Fibroblast of skin of left quadriceps (primary cell): ENCODE measurements at places on chromosomes 3 and 15.

GRCh38 chr15:63059573-63060216, 17.1 kb downstream of the TPM1 start:
- DNase-seq: no peak

DNA sequence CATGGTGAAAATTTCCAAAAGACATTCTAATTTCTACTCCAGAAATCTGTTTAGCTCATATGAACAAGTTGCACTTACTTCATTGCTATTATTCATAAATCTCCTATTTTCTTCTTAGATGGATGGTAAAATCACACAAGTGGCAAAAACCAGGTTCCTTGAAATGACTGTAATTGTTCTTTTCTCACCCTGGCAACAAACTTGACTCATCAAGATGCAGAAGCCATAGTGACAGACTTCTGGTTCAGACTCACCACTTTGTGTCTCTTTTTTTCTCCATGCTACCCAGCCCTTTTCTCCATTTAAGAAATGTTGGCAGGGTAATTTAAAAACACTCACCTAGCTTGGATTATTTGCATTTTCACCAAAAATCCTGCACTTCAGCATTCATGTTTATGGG, 82.1 kb downstream of the LRRC28 start:
- no peak for DNase-seq

DNA sequence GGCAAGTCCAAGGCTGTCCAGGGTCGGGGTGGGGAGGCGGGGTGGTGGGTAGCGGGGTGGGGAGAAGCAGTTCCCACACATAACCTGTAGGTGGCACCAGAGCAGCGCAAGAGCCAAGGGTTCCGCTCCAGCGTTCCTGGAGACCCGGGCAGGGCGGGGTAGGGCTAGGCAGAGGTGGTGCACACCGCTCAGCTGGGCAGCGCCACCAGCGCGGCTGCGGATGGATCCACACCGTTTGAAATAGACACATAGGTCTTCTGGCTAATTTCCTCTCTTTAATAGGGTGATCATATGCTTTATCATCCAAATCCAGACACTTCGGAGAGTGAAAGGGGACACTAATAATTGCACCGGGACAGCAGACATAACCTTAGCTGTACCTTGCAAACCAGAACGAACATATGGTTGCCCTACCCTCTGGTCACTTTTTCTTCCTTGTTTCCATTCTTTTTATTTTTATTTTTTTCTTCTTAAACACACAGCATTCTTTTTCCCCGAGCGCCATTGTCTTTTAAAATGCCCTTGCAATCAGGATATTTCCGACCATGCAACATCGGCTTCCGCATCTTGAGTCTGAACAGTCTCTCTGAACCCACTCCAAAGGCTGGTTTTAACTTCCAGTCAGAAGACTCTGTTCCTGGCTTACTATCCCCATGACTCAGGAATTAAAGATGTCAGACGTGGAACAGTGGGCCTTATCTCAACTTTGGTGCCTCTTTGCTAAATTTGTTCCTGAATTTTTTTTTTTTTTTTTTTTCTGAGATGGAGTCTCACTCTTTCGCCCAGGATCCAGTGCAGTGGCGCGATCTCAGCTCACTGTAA, 12.5 kb upstream of the ZSCAN2 start:
- DNase-seq: peak; percentile 35

GRCh38 chr3:46628901-46629369, 16.6 kb downstream of the FAM240A start:
- no peak for DNase-seq

DNA sequence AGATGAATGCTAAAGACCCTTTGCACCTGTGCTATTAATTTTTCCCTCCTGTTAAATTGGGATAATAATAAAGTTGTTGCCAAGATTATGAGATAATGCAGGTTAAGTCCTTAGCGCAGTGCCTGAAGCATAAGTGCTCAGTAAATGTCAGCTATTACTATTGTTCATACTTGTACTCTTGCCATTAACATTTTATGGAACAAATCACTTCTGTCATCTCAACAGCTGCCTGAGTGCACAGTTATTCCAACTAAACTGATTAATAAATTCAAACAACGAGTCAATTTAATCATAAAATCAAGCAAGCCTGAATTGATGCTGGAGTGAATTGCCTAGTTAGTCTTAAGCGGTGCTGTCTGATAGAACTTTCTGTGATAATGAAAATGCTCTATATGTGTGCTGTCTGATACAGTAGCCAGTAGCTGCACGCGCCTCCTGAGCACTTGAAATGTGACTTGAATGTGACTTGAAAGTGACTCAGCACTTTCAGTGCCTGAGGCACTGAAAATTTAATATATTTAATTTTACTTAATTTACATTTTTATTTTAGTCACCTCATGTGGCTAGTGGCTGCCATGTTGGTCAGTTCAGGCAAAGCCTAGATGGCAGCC, 198.7 kb upstream of the PFN2 start:
- DNase-seq: no peak

- DNase-seq: peak; percentile 71
Observed at GRCh38 chr3:153160451-153161137, 1.4 kb upstream of the RAP2B start.

DNA sequence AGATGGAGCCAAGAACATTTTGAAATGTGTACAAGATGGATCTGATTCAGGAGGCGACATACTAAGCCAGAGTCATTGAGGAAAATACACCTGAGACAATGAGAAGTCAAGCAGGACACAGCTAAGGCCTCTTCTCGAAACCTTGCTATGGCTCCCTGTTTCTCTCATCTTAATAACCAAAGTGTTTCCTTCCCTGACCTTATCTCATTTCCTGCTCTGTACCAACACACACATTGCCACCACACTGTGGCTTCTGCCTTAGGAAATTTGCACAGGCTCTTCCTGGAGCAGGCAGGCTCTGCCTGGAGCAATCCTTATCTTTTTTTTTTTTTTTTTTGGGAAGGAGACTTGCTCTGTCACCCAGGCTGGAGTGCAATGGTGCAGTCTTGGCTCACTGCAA, 36.6 kb downstream of the OXSM start:
- no peak for DNase-seq

DNA sequence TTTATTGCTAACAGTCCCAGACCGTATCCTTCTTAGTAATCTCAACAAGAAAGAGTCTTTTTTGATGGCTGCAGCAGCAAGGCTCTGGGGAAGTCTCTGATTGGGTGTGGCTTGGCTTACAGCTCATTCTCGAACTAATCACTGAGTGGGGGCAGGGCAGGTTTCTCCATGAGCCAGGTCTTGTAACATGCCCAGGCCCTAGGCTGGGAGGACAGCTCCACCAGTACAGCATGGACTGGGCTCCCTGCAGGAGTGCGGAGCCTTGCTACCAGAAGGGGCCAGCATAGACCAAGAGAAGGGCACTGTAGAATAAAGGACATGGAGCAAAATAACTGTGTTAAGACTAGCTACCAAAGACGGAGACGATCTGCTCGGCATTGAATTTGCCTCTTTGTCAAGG, 7.2 kb downstream of the CD276 start:
- DNase-seq: no peak

DNA sequence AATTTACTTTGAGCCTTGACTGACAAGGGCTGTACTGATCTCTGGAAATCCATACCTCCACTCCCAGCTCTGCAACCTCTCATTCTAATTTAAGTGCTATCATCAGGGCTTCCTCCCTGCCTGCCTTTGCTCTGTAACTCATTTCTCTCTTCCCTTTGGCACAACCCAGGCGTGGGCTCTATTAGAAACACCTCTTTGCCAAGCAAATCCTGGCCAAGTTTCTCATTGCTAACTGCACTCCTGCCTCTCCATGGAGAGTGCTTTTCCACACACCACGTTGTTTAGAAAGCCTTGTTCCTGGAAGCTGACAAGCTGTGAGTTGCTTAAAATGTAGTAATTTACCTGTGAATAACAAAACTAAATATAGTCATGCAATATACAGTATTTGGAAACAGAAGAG, 20.1 kb upstream of the FSTL1 start:
- no peak for DNase-seq

GRCh38 chr15:78866803-78867202, 5.9 kb upstream of the MORF4L1 start:
- no peak for DNase-seq

DNA sequence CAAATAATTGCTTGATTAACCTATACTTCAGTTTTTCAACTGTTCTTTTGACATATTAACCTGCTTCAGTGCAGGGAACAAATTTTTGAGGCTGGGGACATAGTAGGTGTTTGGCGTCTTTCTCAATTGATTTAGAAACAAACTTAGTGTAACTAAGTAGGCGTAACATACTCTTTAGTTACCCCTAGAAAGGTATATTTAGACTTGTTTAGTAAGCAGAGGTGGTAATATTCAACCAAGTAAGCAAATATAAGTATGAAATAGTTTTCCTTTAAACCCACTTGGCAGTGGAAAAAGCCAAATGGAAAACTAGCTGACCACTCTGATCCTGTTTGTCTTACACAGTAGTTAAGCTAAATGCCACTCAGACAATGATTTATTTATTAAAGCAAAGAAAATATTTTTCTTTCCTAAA, 113.2 kb downstream of the MBNL1 start:
- DNase-seq: no peak

- DNase-seq: no peak
Observed at GRCh38 chr3:185720326-185720725, 104.5 kb downstream of the IGF2BP2 start.

- DNase-seq: peak; percentile 84
Observed at GRCh38 chr3:133209871-133210550, 171.8 kb downstream of the TMEM108 start.

DNA sequence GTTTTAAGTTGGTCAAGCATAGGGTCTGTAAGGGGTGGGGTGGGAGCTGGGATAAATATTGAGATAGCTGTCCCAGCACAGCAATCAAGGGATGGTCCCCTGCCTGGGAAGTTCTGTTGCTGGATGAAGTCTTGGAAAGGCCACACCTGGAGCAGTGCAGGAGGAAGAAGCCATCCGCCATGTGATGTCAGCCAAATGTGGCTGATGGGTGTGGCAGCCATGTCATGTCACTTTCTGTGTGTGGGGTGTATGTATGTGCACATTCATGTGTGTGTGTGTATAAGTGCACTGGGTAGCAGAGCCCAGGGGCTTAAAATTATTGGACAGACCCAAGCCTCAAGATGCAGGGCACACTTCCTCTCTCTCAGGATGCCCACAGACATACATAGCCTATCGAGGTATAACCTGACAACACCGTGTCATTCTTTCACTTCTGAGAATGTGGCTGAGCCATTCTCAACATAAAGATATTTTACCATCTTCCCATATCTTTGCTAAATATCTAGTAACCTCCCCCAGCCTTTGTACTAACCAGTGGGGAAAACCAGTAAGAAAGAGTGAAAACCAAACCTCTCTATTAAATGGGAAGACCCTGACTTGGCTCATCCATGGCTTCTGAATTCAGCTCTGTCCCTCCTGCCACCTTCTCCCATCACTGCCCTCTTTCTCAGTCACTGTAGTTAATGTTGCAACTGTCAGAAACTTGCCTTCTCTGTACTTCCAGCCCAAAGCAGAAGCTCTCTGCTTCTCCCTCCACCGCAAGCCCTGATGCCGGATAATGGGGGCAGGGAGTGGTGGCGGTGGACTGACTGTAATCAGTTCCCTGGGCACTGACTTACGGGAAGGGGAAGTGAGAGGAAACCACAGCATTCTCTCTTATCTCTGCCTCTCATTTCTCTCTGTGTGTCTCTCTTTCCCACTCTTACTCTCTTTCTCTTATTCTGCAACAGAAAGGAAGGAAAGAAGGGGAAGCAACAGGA, 11.2 kb downstream of the TNFSF10 start:
- DNase-seq: no peak

DNA sequence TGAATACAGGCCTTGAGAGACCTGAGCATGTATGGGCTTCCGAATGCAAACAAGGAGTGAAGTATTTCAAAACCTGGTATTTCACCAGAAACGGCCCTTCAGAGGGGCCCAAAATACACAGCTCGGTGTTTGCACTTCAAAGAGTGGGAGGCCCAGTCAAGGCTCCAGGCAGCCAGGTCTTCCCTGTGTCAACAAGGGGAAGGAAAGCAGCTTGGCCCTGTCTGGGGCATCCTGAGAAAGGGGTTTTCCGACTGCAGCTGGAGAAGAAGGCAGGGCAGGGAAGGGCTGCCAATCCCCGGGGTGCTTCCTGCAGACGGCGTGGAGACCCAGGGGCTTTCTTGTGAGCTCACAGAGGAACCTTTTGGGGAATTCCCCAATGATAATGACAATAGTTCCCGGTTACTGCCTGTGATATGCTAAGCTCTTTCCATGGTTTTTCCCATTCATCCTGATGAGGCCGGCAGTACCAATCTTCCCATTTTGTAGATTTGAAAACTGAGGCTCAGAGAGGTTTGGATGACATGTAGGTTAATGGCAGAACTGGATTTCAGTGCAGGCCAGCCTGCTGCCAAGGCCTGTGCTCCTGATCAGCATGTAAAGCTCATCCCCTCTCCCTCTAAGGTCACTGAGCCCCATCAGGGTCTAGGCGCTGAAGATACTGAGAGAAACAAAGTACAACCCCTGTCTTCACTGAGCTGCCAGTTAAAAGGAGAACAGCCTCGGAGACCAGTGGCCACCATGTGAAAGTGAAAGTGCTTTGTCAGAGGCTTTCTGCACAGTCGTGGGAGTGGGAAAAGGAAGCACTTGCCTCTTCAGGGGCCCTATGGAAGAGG, 43.0 kb upstream of the TLE3 start:
- no peak for DNase-seq

DNA sequence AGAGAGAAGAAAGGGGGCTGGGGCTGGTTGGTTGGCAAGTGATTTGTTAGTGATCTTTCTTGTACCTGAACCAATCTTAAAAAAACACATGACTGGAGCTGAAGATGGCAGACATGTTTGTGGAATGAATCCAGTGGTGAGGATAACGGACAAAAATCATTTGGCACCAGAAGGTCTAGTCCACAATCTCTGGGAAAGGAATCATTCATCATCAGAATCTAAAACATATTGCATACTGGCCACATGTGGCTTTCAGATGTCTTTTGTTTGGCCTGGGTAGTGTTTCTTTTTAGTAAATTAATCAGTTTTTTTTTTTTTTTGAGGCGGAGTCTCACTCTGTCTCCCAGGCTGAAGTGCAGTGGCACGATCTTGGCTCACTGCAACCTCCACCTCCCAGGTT, 5.0 kb downstream of the NEK11 start:
- DNase-seq: peak; percentile 40

DNA sequence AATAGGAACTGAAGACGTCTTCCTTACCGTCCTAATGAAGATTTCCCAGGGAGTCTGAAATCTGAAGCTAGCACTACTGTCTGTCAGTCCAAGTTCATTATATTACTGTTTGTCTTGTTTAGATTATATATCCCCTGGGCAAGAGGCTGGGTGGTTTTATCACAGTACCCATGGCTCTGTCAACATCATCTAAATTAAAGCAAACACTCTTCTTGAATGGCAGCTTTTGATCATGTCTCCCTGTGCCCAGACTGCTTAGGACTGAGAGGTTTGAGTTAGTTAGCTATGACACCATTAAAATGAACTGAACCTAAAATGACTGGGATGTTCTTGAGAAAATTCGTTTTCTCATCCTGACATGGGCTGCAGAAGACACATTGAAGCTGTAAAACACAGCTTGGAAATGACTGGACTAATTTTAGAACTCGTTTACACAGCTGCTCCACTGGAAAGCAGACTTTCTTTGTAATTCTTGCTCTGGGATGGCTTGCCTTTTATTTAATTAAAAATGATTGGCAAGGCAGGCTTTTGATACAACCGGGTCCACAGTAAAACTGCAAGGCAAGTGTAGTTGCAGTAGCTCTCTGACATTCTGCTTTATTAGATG, 243.5 kb downstream of the MFSD1 start:
- DNase-seq: no peak

- no peak for DNase-seq
Observed at GRCh38 chr3:43015991-43016865, 37.1 kb downstream of the GASK1A start.
